ENCODE measurements at places on chromosomes 16 and 17.
A peak's percentile ranks its signal among the peaks of the same experiment; 100 is the strongest.

GRCh38 chr17:41653421-41653820 lies 29.0 kb upstream of the KRT17 start:
- DNase-seq = no peak

DNA sequence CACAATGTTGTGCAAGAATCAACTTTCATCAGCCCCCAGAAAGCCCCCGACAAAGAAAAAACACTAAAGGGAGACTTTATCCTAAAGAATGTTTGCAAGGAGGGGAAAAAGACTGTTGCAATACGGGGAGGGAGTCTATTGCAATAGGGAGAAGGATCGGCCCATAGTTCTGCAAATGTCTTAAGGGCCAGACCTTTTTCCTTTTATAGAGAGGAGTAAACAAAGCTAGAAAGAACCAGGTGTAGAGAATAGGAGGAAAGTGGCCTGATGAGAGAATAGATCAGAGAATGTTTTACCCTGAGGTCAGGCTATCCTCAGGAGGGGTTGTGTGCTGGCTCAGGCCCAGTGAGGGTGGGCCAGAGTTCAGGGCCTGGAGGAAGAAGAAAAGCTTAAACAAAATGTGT lies 8.7 kb upstream of the CAVIN1 start:
- no peak for DNase-seq

GRCh38 chr17:73625991-73626673 lies 18.1 kb downstream of the SDK2 start:
- DNase-seq = no peak

DNA sequence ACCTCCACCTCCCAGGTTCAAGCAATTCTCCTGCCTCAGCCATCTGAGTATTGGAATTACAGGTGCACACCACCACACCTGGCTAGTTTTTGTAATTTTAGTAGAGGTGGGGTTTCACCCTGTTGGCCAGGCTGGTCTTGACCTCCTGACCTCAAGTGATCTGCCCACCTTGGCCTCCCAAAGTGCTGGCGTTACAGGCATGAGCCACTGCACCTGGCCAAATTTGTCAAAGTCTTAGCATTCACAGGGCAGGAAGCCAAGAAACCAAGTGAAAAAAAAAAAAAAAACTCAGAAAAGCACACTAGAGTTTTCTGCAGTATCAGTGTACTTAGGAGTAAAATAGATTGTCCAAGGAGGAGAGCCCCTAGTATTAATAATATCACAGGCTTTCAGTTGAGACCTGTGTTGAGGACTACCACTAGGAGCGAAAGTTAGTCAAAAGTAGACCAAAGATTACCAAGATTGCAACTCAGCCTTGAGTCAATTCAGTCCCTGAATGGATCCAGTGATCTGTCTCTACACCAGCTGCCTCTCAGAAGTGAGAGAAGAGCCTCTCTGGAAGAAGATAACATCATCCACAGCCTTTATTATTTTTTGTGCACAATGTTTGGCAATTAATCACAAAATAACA lies 159.7 kb downstream of the CEP112 start:
- DNase-seq = no peak

DNA sequence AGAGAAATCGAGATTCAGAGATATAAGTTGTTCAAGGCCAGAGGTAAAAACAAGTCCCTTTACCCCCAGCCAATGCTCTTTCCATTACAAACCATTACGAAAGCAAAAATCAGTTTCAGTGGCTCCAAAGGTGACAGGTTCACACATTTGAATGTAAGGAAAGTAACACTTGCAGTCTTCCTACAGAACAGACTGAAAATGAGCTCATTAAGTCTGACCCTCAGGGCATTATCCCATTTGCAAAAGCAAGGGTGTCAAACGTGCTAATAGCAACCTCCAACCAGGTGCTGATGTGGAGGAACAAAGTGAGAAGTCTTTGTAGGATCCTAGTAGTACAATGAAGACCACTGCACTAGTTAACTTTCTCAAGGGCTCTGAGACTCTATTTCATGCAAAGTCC lies 65.2 kb downstream of the XPO6 start:
- no peak for DNase-seq

GRCh38 chr17:29640413-29640812 lies 17.7 kb upstream of the CORO6 start:
- no peak for DNase-seq

DNA sequence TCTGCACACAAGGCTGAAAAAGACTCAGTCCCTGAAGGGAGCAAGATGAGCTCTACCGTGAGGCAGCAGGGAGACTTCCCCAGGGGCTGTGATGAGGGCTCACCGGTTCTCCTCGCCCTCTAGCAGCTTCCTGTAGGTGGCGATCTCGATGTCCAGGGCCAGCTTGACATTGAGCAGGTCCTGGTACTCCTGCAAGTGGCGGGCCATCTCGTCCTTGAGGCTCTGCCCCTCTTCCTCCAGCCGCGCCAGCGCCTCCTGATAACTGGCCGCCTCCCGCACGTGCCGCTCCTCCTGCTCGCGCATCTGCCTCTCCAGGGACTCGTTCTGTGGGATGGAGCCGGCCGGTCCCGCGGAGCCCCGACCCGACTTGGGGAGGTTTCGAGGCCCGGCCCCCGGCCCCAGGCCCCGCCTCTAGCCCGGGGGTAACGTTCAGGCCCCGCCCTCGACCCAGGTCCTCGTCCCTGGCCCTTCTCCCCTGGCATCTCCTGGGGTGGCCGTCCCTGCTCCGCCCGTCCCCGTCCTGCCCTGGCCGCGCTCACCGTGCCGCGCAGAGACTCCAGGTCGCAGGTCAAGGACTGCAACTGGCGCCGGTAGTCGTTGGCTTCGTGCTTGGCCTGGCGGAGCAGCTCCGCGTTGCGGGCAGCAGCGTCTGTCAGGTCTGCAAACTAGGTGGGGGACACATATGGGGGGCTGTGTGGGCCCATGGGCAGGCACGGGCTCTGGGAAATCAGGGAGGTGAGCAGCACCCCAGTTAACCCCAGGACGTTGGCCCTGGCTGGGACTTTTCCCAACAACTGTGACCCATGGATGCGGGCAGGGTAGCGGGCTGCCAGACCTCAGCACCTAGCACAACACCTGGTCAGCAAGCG lies 3.9 kb downstream of the GFAP start:
- no peak for DNase-seq

DNA sequence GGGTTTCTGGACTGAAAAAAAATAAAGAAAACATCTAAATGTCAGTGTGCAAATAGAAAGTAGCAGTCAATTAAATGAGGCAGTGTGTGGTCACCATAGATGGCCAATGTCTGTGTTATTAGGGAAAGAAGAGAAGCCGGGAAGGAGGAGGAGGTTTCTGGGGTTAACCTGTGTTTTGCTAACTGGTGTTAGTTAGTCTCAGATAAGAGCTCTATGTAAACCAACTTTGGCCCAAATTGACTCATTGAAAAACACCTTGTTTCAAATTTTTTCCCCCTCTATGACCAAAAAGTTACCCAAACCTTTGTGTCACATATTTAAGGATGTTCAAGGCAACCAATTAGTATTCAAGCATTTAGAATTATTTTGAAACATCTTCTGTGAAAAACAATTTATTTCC lies 530.9 kb downstream of the MAF start:
- no peak for DNase-seq

- no peak for DNase-seq
Observed at GRCh38 chr17:61457226-61457983, 5.2 kb downstream of the TBX4 start.

GRCh38 chr17:32927201-32927723 lies 691 bp upstream of the TMEM98 start:
- DNase-seq = no peak

GRCh38 chr16:4646773-4647643 lies 22.4 kb downstream of the MGRN1 start:
- DNase-seq = no peak

GRCh38 chr17:57545731-57546342 lies 199.3 kb downstream of the CCDC182 start:
- DNase-seq = no peak

DNA sequence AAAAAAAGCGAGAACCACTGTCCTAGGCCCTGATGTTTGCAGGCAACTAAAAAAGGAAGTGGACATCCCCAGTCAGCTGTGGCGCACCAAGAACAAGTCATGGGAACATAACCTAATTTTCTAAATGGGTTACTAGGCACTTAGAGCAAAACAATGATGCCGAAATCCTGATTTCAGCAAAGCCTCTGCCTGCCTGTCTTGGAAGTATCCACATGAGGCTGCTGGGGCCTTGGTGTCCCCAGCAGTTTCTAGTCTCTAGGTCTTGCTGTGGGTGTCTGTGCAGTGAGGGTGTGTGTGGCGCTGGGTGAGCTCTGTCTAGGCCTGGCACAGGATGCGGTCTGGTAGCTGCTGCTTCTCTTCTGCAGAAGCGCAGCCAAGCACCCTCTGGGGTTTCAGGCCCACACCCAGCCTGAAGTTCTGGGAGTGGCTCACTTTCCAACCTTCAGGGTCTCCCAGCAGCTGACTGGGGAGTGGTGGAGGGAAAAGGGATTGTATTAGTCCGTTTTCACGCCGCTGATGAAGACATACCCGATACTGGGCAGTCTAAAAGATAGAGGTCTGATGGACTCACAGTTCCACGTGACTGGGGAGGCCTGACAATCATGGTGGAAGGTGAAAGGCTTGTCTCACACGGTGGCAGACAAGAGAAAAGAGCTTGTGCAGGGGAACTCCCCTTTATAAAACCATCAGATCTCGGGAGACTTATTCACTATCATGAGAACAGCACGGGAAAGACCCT lies 21.1 kb downstream of the STH start:
- DNase-seq = peak; percentile 24

DNA sequence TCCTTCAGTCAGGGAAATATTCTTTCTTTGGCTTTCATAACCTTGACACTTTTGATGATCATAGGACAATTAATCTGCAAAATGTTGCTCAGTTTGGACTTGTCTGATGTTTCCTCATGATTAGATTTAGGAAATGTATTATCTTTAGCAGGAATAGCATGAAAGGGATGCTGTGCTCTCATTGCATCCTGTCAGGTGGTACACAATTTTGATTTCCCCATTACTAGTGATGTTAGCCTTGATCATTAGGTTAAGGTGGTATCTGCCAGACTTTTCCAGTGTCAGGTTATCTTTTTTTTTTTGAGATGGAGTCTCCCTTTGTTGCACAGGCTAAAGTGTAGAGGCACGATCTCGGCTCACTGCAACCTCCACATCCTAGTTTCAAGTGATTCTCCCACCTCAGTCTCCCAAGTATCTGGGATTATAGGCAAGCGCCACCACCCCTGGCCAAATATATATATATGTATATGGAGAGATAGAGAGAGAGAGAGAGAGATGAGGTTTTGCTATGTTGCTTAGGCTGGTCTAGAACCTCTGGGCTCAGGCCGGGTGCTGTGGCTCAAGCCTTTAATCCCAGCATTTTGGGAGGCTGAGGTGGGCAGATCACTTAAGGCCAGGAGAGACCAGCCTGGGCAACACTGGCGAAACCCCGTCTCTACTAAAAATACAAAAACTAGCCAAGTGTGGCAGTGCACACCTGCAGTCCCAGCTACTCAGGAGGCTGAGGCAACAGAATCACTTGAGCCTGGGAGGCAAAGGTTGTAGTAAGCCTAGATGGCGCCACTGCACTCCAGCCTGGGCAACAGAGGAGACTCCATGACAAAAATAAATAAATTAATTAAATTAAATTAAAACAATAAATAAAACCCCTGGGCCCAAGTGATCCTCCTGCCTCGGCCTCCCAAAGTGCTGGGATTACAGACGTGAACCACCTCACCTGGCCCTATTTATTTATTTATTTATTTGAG lies 15.8 kb upstream of the CAVIN1 start:
- DNase-seq = no peak

- DNase-seq = no peak
Observed at GRCh38 chr16:83652943-83653342, 154.8 kb upstream of the HSBP1 start.

- no peak for DNase-seq
Observed at GRCh38 chr16:75621170-75621477, 2.0 kb downstream of the ADAT1 start.

GRCh38 chr16:30470632-30470995 lies 1.9 kb upstream of the ITGAL start:
- DNase-seq = no peak

GRCh38 chr16:80627108-80627507 lies 86.3 kb downstream of the DYNLRB2 start:
- DNase-seq = no peak

GRCh38 chr17:869567-870525 lies 87.7 kb downstream of the MRM3 start:
- DNase-seq = no peak

DNA sequence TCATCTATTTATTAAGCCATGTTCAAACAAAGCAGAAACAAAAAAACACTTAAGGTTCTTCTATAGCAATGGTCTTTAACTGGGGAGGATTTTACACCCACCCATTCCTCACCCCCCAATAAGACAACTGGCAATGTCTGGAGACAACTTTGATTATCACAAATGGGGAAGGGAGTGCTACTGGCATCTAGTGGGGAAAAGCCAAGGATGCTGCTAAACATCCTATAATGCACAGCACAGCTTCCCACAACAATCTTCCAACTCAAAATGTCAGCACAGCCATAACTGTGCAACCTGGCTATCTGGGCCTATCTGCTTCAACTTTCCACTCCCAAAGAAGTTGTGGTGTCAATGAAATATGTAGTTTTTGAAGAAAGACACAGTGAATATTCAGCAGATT lies 1044.4 kb downstream of the CDH8 start:
- DNase-seq = no peak

All from stimulated activated CD8-positive, alpha-beta memory T cell treated with anti-CD3 and anti-CD28 coated beads, Interleukin-15, amount 100 ng/mL, for 24 hours (primary cell).